Eye (tissue), 1 donor: ENCODE measurements at places on chromosomes 7 and 10.

GRCh38 chr10:132449811-132450181, 52.8 kb downstream of the PWWP2B start:
- peak; percentile 83 for DNase-seq

GRCh38 chr7:45709168-45710042, 135.2 kb downstream of the ADCY1 start:
- no peak for DNase-seq

- DNase-seq: no peak
These were observed 70.7 kb upstream of the ADO start for GRCh38 chr10:62733654-62734293.

DNA sequence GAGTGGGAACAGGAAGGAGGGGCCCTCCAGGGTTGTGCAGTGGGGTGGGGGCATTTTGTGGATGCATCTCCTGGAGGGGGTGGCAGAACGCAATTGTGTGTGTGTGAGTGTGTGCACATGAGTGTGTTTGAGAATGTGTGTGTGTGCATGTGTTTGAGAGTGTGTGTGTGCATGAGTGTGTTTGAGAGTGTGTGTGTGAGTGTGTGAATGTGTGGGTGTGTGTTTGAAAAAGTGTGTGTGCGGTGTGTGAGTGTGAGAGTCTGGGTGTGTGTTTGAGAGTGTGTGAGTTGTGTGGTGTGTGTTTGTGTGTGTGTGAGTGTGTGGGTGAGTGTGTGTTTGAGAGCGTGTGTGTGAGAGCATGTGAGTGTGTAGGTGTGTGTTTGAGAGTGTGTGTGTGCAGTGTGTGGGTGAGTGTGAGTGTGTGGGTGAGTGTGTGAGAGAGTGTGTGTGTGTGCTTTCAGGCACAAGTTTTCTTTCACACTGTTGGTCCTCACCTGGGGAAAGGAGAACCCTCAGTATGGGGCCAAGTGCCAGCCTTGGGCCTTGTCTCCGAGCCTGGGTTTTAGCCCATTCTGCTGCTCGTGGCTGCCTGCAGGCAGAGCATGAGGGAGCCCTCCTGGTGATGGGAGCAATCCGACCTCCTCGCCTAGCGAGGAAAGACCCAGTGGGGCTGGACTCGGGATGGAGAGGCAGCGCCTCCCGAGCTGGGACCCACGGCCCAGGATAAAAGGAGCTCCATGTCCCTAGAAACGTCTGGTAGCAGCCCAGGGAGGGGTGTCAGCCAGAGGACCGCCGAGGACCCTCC, 35.6 kb downstream of the CDH23 start:
- DNase-seq: no peak

GRCh38 chr7:44111761-44112160, 7.6 kb downstream of the AEBP1 start:
- DNase-seq: no peak

GRCh38 chr7:114086914-114087652, 168.3 kb upstream of the PPP1R3A start:
- DNase-seq: peak; percentile 81

GRCh38 chr7:149624006-149624405, 126.4 kb upstream of the ZNF746 start:
- peak; percentile 39 for DNase-seq

DNA sequence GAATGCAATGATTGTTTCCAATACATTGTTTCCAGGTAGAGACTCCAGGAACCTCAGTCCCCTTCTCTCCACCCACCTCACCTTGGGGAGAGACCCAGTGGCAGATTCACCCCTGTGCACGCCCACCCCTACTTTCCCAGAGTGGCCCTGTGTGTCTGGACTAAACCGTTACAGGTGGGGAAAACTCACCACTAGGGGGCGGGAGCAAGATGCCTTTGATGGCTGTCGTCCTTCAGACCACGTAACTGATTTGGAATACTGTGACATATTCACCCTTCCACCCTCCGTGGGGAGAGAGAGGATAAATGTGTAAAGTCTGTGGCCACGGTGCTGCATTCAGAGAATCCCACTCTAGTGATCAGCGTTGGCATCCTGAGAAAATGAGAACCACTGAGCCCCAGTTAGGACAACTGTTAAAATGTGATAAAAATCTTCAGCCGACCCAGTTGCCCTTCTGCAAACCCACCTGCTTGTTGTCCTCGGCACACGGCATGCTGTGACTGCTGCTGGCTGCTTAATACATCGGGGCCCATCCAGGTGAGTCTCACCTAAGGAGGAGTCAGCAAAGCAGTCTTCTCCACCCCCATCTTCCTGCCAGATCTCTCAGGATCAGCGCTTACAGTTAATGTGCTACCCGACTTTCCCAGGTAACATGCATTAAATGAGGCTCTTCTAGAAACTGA, 41.5 kb upstream of the NMT2 start:
- peak; percentile 94 for DNase-seq

DNA sequence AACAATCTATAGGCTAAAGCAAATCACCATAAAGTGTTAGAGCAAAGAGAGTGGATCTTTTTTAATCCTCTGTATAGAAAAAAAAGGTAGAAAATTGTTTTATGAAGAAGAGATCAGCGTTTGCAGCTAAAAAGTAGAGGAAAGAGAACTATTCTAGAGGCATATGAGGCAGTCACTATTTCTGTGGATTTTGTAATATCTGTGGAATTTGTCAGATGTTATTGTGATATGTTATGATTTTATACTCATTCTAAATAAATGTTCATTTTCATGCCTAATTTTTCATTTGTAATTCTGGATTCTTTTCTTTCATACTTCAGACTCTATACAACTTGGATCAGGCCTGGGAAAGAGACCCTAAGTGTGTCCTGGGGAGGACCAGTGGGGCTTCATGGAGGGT, 295.0 kb upstream of the LYZL1 start:
- no peak for DNase-seq

DNA sequence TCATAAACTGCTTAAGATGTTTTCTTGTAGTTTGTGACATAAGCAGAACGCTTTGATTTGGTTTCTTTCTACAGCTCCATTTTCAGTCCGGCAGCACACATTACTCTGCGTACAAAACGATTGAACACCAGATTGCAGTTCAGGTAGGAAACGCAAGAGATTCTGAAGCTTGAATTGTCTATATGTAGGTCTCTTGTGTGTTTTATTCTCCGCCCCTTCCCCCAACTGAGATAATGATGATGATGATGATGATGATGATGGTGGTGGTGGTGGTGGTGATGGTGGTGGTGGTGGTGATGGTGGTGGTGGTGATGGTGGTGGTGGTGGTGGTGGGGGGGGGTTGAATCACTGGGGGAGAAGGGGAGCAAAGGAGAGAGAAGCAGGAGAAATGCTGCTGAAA, 14.4 kb downstream of the TCF7L2 start:
- DNase-seq: no peak

DNA sequence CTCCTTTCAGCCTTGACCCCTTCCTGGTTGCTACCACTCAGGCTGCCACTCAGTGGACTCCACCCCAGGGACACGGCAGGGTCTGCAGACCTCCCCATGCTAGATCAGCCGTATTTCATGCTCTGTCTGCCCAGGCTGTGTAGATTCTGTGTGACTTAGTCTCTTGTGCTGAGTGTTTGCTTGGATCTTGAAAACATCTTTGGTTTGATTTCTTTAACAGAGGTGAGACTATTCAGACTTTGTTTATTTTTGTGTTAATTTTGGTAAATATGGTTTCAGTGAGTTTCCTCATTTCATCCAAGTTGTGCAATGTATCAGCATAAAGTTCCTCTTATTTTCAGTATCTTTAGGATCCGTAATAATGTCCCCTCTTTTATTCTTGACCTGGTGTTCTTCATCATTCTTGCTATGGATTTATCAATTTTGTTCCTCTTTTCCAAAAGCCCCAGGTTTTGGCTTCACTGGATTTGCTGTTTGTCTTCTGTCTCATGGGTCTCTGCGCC, 21.2 kb upstream of the PWWP2B start:
- no peak for DNase-seq

DNA sequence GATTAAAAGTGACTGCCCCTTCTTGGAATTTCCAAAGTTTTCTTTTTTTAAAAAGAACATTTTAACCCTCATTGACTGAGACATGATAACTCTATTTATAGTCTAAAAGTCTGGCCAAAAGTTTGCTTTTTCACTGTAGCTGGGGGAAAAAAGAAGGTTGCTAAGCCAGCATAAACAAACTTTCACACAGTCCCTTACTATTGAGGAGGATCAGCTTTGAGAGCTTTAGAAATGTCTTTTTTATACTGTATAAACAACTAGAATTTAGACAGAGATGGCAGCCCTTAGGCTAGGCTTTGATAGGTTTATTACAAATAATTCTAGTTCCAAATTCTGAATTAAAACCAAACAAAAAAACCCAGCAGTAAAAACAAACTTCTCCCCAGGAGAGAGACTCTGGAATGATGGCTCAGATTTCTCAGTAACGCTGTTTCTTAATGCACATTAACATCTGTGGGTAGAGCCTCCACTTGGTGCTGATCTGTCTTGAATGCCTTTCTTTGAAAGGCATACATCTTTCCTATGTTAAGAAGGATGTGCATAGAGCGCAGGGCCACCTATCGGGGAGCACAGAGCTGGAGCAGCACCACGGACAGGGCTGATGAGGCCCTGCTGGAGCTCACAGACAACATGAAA, 100.9 kb upstream of the PDLIM1 start:
- DNase-seq: peak; percentile 68

DNA sequence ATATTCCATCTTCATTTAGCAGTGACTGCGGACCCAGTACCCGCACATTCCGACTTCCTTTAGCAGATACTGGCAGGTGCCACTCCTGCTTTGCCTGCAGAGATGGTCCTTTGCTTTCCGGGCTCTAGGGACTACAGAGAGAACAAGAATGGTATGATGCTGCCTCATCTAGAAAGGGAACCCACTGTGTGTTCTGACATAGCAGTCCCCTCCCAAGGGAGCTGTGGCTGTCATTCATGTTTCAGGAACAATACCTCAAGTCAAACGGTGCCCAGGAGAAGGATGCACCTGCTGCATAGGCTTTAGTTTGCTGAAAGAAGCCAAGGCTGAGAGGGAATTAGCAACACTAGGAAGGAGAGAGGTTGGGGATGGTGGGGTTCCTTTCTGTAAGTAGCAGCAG, 15.9 kb upstream of the TMEM72 start:
- DNase-seq: no peak

- DNase-seq: no peak
These were observed 17.0 kb upstream of the INSIG1 start for GRCh38 chr7:155280446-155281397.

DNA sequence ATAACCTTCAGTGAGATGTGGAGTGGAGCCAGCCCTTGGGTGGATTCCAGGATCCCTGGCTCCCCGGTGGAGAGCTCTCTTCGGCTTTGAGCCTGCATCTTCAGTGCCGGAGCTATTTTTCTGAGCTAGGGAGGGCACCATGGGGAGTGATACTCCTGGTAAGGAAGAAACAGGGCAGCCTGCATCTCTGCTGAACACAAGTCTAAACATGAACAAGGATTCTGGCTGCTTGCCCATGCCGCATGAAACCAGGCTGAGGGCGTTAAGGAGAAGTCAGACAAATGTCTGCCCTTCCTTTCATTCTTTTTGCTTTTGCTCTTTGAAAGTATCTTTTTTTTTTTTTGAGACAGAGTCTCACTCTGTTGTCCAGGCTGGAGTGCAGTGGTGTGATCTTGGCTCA, 60.4 kb downstream of the EVX1 start:
- no peak for DNase-seq

GRCh38 chr10:104032144-104032775, 53.4 kb downstream of the COL17A1 start:
- no peak for DNase-seq

DNA sequence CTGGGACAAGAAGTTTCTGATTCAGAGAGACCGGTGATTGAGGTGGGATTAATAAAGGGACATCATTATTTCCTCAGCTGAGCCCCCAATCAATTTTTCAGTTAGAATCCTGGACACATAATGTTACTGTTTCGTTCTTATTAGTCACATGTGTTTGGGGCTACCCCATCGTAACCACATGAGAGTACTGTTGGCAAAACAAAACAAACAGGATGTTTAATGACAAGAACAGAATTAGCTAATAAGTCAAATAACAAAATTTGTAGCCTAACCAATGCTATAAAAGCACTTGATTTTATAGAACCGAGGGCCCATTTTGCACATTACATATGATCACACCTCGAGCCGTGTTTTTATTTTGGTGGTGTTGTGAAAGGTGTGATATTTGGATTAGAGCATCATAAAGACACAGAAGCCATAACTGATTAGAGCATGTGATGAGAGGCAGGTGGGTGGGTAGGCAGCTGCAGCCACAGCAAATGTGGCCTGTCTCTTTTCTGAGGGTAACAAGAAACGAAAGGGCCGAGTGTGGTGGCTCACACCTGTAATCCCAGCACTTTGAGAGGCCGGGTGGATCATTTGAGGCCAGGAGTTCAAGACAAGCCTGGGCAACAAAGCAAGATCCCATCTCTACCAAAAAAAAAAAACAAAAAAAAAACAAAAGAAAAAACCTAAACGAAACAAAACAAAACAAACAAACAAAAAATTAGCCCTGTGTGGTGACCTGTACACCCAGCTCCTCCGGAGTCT, 1.8 kb upstream of the VWC2 start:
- DNase-seq: no peak

DNA sequence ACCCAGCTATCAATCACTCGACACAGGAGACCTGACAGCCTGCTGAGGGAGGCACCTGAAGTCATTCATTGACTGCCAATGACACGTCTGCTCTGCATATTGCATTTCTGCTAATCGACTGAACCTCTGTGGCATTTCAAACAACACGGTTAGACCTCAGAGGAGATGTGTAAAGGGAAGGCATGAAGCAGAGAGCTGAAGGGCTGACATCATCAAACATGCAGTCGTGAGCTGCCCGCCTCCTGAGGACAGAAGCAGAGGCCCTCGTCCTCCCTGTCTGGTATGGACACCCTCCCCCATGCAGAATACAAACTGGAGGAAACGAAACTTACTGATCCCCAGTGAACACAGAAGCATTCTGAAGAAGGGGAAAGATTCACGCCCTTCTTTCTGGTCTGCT, 462.6 kb upstream of the MGMT start:
- peak; percentile 39 for DNase-seq

- DNase-seq: peak; percentile 79
These were observed 404.1 kb upstream of the MKI67 start for GRCh38 chr10:128530301-128530700.

GRCh38 chr10:77188000-77188395, 449.6 kb downstream of the KCNMA1 start:
- DNase-seq: no peak

DNA sequence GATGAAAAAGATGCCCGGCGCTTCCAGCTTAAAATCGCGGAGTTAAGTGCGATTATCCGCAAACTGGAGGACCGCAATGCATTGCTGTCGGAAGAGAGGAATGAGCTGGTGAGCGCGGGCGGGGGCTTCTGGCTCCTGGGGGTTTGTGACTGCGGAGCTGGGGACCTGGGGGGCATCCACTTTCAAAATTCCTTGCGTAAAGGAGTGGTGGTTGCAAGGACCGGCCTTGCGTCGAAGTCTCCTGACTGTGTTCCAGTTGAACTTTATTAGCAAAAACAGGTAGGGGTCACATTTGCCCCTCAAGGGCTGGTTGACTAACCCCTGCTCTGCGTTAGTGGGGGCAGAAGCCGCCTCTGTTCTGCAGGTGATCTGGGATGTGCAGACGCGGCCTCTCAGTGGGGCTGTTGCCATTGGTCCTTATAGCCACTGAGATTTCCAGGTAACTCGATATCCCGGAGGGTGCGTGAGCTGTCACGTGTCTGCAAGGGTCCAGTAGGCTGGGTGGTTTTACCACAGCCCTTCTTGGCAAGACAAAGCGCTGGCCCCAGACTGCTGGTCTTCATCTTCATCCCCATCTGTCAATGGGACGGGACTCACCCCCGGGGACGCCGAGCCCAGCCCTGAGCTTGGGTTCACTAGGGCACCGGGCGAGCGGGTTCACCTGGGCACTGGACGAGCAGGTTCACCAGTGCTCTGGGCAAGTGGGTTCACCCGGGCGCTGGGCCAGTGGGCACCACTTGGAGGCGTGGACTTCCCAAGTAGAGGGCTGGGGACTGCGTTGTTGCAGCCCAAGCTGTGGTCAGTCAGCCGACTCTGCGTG, 51.5 kb upstream of the DPYSL4 start:
- no peak for DNase-seq
